NCI-H2171 treated with DMSO at 0.1 percent for 48 hours (cell line): ENCODE measurements at places on chromosomes 3 and 15.
A peak's percentile ranks its signal among the peaks of the same experiment; 100 is the strongest.

- DNase-seq, result no peak
Measured at GRCh38 chr15:100958326-100959065, 39.3 kb downstream of the LRRK1 start.

- DNase-seq, result no peak
Measured at GRCh38 chr3:46293991-46294833, 52.0 kb downstream of the CCR3 start.

DNA sequence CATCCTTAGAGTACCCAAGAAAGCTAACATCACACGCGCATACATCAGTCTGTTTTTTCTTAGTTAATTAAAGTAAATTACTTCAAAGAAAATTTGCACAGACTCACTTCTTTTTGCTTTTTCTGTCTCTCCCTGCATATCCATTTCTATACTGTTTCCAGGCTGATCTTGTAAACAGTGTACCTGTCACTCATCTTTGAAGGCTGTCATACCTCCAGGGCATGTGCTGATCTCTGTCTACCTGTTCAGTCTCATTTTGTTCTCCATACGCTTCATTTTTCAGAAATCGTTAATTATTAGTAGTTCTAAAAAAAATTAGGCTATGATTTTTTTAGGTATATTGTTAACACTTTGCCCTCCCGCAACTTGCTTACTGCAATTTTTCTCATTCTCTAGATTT lies 313.9 kb upstream of the ROBO2 start:
- DNase-seq, result no peak

DNA sequence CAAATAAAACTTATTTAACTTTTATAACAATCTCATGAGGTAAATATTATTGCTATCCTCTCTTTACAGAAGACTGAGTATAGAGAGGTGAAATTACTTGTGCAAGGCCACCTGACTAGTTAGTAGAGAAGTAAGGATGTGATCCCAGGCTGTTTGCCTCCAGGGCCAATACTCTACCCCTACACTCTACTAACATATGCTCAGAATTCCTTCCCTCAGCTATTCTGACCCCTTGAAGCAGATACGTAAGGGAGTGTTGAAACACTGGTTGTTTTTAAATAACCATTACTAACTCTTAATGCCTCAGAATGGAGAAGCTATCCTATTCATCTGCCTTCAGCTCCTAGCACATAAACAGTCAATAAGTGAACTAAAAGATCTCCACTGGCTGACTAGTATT lies 24.1 kb downstream of the CSTA start:
- DNase-seq, result no peak

DNA sequence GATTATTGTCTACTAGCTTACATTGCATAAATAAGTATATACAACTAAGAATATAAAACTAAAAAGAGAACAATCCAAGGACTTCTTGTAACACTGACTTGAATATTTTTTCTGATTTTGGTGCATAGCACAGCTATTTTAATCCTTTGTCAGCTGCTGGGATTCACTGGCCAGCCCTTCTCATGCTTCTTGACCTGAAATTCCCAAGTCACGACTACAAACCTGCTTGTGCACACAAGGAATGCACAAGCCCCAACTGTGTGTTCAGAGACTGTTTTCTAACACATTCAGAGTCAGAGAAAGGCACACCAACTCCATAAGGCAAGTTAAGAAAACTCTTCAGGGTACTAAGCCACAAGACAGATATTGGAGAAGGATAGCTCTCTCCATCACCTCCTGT lies 80.9 kb downstream of the TNIK start:
- DNase-seq, result no peak

DNA sequence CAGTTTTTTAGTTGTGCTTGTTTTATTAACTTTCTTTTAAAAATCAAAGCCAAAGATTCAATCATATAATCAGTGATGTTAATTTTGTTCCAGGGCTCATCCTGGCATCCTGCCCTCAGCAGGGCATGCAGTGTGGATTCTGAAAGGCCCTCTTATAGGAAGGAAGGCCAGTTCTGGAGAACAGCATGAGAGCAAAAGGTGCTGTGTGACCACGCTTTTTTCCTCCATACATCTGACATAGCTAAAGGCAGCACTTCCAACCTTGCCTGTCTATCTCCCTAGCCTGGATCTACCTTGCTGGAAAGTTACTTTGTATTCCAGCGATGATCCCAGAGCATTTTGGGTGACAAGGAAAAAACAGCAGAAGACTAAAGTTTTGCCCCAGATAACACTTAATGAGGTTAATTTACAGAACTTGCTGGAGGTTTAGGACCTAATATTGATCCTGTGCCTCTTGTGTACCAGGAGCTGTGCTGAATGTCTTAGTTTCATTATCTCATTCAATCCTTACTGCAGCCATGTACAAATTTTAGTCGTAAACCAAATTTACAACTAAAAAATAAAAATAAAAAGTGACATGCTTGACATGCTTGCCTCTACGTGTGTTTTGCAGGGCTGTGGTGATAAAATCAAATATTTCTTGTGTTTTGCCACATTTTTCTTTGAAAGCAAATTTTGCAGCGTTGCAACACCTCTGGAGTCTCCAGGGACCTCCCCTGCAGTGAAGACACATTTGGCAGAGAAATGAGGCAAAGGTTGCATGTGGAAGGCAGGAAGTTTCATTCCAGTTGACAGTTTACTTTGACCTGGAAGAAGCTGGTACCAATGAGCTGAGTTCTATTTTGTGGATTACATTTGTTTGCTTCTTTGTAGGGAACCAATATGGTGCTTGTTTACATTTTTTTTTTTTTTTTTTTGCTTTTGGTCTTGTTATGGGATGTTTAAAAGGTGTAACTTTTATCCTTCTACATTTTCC lies 13.2 kb downstream of the IL1RAP start:
- DNase-seq, result no peak

GRCh38 chr15:57301307-57301706 lies 75.0 kb upstream of the CGNL1 start:
- DNase-seq, result no peak

DNA sequence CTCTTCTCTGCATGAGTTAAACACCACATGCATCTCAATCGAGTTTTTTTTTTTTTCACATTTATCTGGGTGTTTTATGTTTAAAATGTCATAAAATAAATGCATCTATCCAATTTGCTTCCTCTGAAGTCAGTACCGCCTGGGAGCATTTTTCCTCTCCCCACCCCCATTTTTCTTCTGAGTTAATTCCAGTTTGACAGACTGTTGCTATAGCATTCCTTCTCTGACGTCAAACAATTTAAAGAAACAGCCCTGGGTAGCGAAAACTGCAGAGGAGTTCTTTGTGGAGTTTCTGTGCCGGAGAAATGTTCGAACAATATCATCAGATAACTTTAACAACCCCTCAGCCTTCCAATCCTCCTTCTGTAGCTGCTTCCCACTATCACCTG lies 900 bp upstream of the GNB4 start:
- DNase-seq, result no peak

DNA sequence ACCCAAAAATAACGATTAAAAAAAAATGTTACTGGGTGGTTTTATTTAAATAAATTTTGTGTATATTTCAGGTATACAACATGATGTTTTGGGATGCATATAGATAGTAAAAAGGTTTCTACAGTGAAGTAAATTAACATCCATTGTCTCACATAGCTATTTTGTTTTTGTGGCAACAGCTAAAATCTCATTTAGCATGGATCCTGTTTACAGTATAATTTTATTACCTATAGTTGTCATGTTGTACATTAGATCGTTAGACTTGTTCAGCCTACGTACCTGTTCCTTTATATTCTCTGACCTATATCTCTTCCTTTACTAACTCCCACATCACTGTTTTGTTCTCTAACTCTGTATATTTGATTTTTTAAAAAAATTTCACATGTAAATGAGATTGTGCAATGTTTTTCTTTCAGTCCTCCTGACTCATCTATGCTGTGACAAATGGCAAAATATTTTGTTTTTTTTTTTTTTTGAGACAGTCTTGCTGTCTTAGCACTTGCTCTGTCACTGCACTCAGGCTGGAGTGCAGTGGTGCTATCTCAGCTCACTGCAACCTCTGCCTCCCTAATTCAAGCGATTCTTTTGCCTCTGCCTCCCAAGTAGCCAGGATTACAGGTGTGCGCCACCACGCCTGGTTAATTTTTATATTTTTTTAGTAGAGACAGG lies 45.6 kb downstream of the OIP5 start:
- DNase-seq, result no peak

DNA sequence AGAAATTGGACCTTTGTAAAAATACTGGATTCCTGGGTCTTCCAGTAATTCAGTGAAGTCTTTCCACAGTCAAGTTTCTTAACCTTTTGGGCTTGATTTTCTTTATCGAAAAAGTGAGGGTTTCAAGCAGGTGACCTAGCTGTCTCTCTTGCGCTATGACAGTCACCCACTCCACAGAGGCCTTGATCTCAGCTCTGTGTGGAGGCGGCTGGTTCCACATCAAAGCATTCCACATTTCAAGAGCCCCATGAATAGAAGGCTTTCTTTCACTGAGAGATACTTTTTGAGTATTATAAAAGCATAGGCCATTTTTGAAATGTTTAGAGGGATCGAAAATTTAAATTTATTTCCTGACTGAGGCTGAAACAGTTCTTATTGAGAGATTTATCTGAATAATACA lies 43.9 kb downstream of the GABRA5 start:
- DNase-seq, result no peak

- no peak for DNase-seq
Measured at GRCh38 chr3:130654091-130654490, 92.5 kb downstream of the PIK3R4 start.

DNA sequence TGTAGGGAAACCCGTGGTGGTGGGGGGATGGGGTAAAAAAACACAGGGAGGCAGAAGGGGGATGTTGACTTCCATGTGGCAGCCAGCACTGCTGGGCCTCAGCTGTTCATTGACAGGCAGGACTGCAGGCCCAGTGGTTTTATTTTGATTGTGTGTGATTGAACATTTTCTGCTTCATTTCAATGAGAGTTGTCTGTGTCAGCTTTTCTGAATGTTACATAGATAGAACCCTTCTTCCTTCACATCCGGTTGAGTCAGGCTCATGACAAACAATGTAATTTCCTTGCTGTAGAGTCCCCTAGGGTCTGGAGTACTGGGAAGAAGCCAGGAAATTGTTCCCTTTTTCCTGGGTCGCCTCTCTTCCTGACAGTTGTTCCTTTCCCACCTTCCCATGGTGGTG lies 8.2 kb upstream of the RPP25 start:
- DNase-seq, result no peak

DNA sequence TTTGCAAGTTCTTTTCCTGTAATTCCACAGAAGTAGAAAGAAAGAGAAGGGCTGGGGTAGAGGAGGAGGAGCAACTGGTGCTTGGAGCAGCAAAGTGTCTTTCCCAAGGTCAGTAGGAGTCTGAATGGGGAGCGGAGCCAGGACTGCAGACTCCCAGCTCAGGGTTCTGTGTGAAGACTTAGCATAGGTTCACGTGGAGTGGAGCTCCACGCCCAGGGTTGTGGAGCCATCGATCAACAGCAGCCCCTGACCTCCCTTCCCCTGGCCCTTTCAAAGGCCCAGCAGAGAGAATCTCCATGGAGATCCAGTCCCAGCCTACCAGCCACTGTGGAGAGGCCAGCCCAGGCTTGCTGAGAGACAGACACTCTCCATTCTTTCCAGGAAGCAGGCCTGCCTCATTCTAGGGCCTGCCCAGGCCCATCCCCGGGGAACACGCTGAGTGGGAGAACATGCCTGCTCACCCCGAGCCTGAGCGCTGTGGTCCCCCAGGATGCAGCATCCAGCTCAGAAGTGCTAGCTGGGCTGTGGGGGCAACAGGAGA lies 62.1 kb downstream of the CORO2B start:
- DNase-seq, result peak; percentile 77

GRCh38 chr3:64267721-64268604 lies 42.7 kb upstream of the PRICKLE2 start:
- peak; percentile 2 for DNase-seq

DNA sequence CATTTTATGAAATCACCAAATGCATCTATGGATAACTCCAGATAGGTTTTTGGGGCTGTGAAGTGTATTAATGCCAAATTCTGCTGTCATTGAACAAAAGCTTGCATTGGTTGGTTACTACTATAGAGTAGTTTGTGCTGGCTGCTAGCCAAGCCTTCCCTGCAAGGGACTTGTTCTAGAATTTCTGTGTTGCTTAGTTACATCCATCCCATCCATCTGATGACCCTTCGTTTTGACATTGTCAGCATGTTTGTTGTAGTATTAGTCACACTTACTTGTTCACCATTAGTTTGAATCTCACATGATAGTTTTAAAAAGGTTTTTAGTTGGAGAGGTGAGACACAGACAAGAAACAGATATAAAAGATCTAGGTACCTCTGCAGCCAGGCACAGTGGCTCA lies 7.0 kb upstream of the NIPA2 start:
- DNase-seq, result no peak

DNA sequence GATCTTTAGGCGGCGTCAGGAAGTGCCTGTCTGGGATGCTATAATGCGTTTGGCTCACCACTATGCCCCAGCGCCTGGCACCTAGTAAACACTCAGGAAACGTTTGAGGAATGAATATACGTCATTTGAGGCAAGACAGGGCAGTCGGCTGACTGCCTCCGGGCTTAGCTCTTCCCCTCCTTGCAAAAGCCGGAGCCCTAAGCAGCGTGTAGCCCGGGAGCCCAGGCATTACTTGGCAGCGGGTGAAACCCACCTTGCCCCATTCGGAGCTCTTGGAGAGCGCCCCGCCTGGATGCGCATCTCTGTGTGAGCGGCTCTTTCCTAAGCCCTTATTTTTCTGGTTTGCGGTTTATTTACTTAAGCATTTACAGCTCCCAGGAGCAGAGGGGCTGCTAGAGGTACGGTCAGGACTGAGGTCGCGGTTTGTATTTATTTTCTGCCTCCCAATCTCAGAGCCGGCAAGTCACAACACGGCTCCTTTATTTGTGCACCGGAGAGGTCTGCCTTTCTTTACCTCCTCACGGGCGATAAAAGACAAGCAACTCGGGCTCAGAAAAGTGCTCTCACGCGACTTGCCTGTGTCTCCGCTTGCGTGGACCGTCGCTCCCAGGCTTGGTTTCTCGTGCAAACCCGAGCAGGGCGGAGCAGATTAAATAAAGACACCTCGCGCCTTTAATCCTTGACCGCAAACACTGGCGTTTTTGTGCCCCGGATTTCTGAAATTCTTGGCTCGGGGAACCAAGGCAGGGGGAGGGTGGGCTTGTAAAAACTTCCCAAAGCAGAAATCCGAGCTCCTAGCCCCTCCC lies 737 bp upstream of the ITPR1 start:
- DNase-seq, result peak; percentile 22

GRCh38 chr3:172836390-172836997 lies 86.0 kb downstream of the ECT2 start:
- DNase-seq, result peak; percentile 41

DNA sequence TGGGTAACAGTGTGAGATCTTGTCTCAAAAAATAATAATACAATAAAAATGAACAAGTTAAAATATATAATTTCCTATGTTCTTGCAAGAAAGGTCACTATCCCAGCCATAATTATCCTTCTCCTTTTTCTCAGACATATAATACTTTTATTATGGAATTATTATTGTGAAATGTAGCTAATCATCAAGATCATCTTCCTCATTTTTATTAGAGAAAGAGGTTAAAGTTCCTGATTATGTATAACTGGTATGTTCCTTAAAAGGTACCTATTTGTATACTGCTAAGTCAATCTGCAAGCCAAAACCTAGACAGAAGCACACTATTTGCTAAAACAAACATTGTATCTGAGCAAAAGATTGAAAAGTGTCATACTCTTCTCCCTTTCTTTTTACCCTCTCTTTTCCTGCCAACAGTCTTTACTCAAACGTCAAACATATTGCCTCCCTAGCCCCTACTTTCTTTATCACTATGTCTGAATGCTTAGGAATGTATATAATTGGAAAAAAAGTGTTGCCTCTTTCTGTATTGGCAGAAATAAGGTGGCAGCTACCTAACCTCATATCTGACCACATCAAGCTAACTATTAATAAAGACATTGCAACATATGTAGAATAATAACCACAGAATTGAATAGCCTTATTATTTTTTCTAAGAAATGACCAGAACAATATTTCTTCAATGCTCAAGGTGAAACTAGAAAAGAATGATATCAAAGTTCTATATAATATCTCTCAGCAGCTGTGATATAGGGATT lies 18.5 kb downstream of the SEC11A start:
- no peak for DNase-seq
